ENCODE measurements at places on chromosomes 13 and 19. TPM values are rescaled to one million over a fixed set of nuclear protein-coding genes. Genes with fewer than 3 reads are reported as not detected.

NCAN gene
- 0.05 TPM for total RNA-seq

DNA sequence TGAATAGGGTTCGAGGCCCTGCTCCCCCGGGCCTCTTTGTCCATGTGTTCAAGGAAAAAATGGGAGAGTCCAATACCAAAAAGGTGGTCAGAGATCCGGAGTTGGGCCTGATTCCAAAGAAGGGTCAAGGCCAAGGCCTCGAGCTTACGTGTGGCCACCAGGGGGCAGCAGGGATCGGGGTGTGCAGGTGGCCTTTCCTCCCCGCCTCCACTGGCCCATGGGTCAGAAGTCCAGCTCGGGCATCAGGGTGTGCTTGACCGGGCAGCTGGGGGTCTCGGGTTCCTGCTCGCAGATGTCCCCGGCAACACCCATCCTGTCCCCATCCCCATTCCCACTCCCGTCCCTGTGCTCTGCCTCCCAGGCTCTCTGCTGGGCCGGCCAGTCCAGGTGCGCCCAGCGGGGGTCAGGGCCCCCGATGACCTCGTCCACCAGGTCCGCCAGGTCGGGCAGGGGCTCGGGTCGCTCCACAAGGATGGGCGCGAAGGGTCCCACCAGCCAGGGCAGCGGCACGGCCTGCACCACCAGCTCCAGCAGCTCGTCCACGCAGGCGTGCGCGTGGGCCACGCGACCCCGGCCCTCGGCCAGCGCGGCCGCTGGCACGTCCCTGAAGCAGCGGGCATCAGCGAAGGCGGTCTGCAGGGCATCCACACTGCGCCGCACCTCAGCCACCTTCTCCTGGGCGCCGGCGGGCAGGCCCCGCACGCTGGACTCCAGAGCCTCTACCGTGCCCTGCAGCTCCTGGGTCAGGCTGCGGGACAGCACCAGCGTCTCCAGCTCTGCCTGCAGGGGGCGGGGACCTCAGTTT, 5.2 kb upstream of the PLIN4 start:
- peak; percentile 55 for DNase-seq
- H3K27me3 ChIP-seq: no peaks in the 10 kb centered on the region
- no peak overlapping the region for H3K4me3 ChIP-seq
- no peaks in the 10 kb centered on the region for H3K4me1 ChIP-seq

DNA sequence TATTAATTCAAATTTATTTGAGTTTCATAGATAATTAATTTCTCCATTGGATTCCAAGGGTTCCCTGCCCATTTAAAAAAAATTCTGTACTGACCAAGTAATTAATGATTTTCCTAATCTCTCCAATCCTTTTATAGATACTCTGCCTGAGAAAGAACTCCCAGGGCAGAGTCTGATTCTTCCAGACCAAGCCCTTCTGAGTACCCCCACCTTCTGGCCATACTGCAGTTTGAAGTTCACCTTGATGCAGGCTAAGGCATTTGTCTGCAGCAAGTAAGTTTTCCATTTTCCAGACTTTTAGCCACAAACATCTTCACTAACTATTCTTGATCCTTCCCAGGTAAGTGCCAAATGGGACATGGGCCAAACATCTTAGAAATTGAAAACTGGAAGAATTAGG, 195.9 kb downstream of the LHFPL6 start:
- no peak overlapping the region for H3K4me3 ChIP-seq
- H3K36me3 ChIP-seq: no peaks in the 10 kb centered on the region
- no peaks in the 10 kb centered on the region for H3K27me3 ChIP-seq
- DNase-seq: no peak
- no peak overlapping the region for H3K27ac ChIP-seq

DNA sequence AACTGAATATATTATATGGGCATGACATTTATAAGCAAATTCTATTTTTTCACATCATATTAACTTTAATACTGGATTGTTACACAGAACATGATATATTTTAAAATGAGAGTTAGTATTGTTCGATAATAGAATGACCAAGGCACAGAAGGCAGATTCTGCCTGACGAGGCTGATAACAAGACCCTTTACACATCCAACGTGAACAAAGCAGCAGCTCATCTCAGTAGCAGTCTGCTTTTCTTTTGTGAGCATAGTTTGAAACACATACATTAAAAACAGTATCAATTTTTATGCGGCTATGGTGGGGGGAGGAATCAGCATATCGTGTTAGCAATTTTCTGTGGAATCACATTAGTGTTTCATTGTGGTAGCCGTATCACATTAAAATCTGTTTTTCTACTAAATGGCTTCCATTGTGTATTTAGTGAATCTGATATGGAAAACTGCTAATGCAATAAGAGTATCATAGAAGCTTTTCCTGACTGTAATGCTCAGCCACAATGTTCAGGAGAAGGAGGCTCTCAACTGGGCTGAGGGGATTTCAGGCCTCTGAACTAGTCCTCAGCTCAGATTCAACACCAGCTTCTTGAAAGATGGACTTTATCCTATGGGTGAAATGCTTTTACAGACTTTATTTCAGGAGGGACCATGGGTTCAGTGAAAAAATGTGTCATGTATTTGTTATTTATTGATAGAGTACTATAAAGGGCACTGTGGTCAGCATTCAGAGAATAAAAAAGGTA, 4.0 kb downstream of the SMAD9 start:
- no peaks in the 10 kb centered on the region for H3K36me3 ChIP-seq
- H3K4me3 ChIP-seq: no peak overlapping the region
- no peak overlapping the region for H3K27ac ChIP-seq
- DNase-seq: no peak
- no peaks in the 10 kb centered on the region for H3K27me3 ChIP-seq
- H3K4me1 ChIP-seq: no peaks in the 10 kb centered on the region

GRCh38 chr13:23380534-23380933, 53.0 kb downstream of the SACS start:
- H3K36me3 ChIP-seq: no peaks in the 10 kb centered on the region
- H3K27me3 ChIP-seq: no peaks in the 10 kb centered on the region
- H3K4me3 ChIP-seq: no peak overlapping the region
- no peak overlapping the region for H3K27ac ChIP-seq
- no peak for DNase-seq

All from colonic mucosa (tissue), 4 donors.